GM23248 (cell line): ENCODE measurements at places on chromosomes 1 and 21. TPM values are rescaled to one million over a fixed set of nuclear protein-coding genes. Genes with fewer than 3 reads are reported as not detected.
A peak's percentile ranks its signal among the peaks of the same experiment; 100 is the strongest.

GRCh38 chr1:43484367-43484766 lies 30.6 kb upstream of the HYI start:
- no peak for DNase-seq

GRCh38 chr1:238061967-238062613 lies 171.4 kb upstream of the ZP4 start:
- no peak for DNase-seq

DNA sequence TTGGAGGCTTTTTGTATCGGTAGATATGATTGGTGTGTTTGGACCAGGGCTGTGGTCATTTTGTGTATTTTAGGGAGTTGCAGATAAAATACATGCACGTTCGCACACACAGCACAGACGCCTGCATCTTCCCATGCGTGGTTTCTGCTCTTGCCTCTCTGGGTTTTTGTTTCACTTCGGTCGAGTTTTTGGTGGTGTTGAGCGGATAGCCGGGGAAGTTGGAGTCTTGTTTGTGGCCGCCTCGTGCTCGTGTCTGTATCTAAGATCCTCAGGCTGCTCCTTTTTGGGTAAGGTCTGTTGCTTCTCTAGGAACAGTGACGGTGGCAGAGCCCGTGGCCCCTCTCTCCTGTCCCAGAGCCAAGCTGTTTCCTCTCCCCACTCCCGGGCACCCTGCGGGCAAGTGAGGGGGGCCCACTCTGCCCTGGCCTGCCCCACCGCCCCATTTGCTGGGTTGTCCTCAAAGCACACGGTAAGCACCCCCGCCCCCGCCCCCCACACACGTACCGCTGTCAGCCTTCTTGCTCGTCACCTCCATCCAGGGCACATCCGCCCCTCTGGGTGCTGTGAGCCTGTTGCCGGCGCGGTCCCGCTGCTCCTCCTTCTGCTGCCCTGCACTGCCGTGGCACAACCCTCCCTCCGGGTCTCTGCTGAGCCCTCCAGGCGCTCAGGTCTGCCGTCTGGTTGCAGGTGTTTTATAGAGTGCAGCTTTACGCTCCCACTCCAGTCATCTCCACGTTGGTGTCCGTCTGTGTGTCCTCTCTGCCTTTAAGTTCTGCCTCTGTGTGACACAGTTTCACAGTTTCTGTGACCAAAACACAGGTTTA lies 51.9 kb downstream of the AGPAT3 start:
- peak; percentile 54 for DNase-seq

DNA sequence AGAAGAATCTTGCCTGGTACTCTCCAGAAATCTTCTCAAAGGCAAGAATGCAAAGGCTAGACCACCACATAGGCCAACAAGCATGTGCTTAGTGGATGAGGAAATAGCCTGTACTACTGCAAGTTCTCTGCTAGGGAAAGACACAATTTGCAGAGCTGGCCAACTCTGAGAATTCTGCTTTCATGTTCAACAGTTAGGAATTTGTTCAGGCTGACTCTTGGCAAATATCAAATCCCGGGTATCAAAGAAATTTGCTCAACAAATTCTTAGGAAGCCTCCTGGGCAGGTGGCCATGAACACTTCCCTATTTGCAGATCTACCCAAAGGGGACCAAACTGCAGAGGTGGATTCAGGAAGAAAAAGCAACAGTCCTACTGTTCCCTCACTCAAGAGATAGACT lies 15.0 kb upstream of the H3-3A start:
- DNase-seq: peak; percentile 80

- DNase-seq: peak; percentile 83
Observed at GRCh38 chr1:239951511-239952140, 140.1 kb upstream of the FMN2 start.

- no peak for DNase-seq
Observed at GRCh38 chr1:203378556-203379245, 27.8 kb upstream of the FMOD start.

DNA sequence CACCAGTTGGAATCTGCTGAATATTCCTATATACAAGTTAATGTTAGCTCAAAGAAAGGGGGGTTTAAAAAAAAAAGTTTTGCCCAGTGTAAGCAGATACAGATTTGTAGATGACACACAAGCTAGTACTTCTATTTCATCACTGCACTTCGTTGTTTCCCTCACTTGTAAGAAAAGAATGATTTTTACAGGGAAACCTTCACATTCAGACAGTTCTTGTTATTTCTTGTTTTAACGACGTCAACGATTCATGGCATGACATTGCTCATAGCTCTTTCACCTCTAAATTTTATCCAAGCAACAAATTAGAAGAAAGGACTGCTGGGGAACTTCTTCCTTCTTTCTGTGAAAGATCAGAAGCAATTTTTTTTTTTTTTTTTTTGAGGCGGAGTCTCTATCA lies 25.7 kb upstream of the C1orf105 start:
- DNase-seq: peak; percentile 54

DNA sequence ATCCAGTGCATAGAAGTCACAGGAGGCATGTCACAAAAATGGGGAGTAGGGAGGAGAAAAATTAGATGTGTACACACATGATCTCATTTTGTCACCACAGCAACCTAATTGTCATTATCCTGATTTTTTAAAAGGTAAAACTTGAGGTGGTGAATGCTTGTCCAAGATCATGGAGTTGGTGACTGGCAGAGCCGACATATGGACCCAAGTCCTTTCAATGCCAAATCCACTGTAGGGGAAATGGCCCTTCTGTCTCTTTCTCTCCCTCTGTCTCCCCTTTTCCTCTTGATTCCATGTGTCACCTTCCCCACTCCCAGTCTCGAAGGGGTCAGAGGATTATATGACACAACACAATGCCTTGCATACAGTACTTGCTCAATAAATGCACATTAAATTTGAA lies 65.7 kb upstream of the JUN start:
- DNase-seq: no peak

Gene FMO4
- polyA plus RNA-seq: 0.82 and 1.4 TPM in 2 replicates

Gene ZBTB18
- 0.25 and 0.47 TPM in 2 replicates for polyA plus RNA-seq

Gene AIRE
- not detected in 2 replicates for polyA plus RNA-seq
